GM12891 (cell line): ENCODE measurements at places on chromosomes 1 and 21.

DNA sequence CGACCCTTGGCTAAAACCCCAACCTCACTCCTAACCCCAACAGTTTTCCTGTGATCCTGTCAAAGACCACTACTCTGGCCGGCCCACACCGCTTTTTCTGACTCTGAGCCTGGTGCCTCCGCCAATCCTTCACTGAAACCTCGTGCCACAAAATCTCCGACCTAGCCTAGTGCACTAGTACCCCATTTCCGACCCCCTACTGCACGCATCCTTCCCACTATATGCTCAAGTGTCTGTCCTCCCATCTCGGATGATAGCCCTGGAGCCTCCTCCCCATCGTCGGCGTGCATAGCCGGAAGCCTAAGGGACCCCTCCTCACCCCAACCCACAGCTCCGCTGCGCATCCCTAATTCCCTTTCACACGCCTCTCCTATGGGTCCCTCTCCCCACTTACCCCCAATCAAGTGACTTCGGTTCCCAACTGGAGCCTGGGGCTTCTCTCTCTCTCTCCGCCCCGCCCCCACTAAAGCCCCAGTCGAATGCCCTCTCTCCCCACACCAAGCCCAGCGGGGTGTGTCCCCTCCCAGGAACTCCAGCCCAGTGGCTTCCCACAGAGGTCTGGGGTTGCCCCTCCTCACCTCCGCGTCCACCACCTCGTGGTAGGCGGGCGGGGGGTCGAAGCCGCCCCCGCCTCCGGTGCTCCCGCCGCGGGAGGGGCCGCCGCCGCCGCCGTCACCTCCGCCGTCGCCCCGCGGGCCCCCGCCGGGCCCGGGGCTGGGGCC is 791 bp downstream of the USP24 start:
- DNase-seq = peak; percentile 19

- DNase-seq = no peak
Measured at GRCh38 chr1:209172286-209172685, 411.2 kb upstream of the CAMK1G start.

GRCh38 chr1:225763716-225764548 is 13.7 kb upstream of the SRP9 start:
- DNase-seq = no peak

DNA sequence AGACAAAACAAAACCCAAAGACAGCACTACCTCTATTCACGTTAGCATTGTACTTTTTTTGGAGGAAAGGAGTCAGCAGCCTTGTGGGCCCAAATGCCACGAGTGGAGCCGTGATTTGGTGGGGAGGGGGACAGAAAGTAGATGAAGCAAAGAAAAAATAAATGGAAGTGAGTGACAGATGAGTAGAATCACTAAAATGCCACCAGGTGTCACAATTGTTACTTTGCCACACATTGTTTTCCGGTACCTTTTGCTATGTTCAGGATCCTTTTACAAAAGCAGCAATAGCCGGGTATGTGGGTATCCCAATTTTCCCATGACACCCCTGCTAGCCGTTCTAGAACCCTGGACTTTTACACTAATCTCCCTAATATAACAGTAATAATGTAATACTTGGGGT is 85.0 kb upstream of the AK4 start:
- no peak for DNase-seq

- DNase-seq = no peak
Measured at GRCh38 chr1:108009603-108010195, 44.7 kb upstream of the VAV3 start.

- DNase-seq = no peak
Measured at GRCh38 chr21:37001441-37001840, 5.1 kb upstream of the RIPPLY3 start.

DNA sequence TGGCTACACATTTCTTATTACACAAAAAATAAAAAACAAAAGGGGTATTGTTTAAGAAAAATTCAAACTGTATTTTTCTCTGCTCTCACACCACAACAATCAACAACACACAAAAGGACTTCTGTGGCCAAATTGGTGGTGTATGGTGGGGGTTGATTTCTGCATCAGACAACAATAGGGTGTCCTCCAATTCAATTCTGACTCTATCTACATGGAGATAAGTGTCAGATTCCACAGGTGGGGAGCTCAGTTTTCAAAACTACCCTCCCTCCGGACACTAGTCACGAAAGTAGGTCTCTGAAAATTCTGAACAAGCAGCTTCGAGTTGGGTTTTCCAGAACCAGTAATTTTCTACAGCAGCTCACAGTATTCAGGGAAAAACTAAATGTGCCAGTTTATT is 744.9 kb upstream of the NCAM2 start:
- DNase-seq = no peak

- DNase-seq = peak; percentile 27
Measured at GRCh38 chr1:175072099-175072951, 4.7 kb downstream of the TNN start.

DNA sequence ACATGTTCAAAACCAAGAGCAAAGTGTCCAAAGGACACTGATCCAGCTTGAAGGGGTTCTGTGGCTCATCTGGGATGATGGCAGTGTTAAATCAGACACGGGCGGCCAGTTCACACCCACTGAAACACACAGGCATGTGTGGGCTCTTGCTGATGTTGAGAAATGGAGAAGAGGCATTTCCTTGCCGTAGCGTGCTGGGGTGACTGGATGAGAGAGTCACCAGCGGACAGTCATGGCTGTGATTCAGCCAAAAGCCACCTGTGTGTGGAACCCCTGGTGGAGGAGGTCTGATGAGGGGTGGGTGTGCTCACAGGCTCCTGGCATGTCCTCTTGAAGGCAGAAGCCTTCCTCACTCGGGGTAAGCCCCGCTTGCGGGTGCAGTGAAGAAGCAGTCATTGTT is 7.2 kb downstream of the C1orf35 start:
- DNase-seq = no peak

DNA sequence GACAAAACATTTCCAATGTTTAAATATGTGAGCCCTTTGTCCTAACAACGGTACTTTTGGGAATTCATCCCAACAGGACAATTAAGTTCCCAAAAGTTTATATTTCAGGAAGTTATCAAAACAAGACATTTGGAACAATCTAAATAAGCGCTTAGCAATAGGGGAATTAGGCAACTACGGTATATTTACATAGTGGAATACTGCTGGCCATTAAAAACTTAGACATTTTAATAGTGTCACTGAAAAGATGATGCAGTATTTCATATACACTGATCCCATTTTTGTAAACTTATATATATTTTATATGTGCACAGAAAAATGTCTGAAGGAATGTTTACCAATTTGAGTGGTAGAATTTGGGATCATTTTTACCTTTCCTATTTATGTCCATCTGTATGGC is 20.8 kb downstream of the UBR4 start:
- DNase-seq = no peak

DNA sequence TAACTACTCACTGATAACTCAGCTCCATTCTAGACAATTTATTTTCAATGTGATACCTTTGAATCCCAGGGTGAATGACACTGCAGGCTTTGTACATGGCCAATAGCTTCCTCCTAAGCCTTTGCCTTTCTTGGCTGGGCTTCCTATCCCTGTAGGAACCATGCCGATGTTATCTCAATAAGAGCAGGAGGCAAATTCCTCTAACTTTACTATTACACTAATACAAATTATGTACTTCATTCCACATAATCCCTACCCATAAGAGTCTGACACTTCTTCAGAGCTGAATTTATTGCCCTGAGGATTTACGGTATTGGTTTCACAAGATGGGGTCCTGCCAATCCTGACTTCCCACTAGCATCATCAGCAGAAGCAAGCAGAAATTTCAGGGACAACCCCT is 14.0 kb downstream of the TGFBR3 start:
- DNase-seq = no peak

GRCh38 chr1:53198241-53198651 is 1.6 kb downstream of the CPT2 start:
- no peak for DNase-seq

DNA sequence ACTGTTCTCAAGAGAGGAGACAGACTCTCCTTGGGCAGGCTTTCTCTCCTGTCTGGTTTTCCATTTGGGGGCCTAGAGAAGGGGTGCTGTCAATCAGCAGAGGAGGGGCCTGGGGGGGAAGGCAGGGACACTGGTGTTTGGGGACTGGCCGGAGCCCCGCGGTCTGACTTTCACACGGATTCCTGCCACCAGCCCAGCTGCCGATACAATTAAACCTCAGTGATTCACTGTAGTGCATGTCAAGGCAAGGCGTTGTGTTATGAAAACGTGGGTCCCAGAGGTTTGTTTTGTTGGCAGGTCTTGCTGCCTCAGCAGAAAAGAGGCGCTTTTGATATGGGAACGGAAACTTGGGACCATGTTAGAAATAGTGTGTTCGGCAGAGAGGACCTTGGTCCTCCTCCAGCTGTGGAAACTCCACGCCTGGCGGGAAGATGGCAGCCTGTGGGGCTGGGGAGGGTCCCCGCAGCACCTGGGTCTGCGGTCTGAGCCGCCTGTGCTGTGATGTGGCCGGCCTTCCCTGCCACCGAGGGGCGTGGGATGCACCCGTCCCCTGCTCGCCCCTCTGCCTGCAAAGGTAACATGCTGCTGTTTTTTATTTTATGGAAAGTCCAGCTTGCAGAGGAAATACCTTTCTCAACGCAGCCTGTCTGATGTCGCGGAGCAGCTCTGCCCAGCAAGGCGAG is 47.6 kb downstream of the SPSB1 start:
- no peak for DNase-seq

DNA sequence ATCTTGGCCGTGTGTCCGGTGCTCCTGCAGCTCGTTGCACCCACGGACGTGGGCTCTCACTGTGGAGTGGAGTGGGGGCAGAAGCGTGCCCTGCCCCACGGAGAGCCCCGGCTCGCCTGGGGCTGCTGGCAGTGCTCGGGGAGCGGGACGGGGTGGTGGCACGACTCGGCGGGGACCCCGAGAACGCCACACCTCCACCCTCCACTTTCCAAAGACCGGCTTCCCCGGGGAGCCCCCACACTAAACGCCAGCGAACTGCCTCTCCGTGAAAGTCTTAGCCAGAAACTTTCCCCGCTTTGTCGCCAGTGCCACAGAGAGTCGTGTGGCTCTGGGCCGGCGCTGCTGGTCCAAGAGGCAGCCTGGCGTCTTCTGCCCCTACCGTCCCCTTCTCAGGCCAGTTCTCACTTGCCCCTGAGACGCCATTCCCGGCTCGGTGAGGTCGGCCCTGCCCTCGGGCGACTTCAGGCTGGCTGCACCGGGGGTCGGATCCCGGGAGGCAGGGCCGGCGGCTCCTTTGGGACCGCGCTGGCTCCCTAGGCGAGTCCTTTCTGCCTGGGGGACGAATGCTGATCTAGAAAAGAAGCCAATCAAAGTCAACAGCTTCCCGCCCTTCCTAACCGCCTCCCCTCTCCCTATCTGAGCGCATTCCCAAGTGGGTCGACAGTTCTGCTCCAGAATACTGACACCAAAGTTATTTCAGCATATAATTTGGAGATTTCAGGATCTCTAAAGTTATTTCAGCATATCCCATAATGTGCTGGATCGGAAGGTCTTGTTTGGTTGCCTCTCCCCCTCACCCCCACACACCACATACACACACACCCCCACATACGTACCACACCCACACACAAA is 2.6 kb upstream of the SAMD13 start:
- peak; percentile 45 for DNase-seq

DNA sequence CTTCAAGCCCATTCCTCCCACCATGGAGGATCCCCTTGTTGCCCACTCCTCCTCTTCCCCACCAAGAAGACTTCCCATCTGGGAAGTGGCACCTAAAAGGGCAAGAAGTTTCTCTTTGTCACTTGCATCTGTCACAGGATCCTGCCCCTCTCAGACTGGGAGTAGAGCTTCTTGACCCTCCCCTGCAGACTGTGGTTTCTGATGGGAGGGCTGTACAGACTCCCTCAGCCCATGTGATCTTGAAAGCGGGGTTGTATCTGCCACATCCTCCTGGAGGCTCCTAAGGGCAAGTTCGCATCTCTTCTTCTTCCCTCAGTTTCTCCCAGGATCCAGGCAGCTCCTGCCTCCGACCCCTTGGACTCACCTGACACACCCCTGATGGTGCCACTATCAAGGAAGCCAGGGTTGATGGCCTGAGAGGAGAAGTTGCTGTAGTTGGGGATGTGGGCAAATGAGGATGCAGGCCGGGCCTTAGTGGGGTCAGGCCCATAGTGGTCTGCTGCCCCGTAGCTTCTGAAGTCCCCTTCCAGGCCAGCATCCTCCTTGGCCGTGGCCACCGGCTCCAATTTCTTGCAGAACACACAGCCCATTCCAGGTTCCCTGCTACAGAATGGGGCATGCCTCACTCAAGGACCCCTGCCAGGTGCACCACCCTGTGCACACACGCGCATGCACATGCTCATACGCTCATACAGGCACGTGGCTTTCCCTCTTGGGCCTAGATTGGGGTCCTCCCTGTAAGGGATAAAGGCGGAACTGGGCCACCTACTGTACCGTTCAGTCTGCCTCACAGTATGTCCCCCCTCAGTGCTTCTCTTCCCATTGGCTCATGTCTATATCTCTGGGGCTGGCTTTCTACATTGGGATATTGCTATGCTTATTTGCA is 11.4 kb downstream of the FGR start:
- DNase-seq = no peak

GRCh38 chr1:26824731-26825130 is 1.8 kb upstream of the ZDHHC18 start:
- no peak for DNase-seq

DNA sequence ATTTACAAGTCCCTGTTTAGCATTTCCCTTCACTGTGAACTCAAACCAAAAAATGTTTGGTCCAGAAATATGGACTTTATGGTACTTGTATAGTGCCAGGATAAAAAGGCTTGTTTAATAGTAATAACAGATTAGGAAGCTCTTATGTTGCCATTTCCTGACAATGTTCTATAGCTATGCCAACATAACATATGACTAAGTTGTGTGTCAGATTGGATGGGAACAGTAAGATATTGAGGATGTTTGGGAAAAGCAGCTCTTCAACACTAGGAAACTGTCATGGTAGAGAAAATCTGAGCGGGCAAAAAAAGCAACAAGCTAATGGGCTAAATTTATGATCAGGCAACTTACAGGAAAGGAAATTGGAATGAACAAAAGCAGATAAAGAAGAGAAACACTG is 287.1 kb upstream of the ADGRL4 start:
- DNase-seq = no peak

DNA sequence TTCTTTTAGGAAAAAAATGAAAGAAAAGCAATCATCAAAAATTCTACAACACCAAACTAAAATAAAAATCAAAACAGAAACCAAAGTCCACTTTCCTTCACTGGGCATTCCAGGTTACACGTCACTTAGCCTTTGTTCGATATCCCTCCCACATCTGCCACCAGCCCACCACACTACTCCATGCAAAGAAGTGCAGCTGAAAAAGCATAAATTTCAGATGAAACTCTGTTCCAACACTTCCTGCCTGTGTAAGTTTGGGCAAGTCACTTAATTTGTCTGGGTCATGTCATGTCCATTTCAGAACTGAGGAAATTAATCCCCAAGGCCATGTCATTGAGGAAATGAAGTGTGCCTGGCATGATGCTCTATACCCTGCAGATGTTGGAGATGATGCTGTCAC is 354.3 kb upstream of the USP24 start:
- DNase-seq = no peak

GRCh38 chr1:109816975-109817535 is 53.3 kb upstream of the EPS8L3 start:
- no peak for DNase-seq

DNA sequence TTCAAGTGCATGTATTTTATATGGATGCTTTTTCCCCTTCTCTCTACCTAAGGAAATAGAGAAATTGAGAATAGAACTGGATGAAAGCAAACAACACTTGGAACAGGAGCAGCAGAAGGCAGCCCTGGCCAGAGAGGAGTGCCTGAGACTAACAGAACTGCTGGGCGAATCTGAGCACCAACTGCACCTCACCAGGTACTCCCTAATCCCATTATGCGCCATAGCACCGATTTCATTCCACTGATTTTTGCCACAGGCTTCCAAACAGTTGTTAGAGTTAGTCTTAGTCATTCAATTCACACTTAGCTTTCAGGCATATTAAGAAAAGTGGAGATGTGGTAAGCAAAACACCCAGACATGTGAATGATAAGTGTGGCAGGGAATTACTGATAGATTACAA is 122.8 kb downstream of the SDCCAG8 start:
- no peak for DNase-seq
